Left lung (tissue), 14 donors: ENCODE measurements at places on chromosomes 6 and 20. TPM values are rescaled to one million over a fixed set of nuclear protein-coding genes. Genes with fewer than 3 reads are reported as not detected.

DNA sequence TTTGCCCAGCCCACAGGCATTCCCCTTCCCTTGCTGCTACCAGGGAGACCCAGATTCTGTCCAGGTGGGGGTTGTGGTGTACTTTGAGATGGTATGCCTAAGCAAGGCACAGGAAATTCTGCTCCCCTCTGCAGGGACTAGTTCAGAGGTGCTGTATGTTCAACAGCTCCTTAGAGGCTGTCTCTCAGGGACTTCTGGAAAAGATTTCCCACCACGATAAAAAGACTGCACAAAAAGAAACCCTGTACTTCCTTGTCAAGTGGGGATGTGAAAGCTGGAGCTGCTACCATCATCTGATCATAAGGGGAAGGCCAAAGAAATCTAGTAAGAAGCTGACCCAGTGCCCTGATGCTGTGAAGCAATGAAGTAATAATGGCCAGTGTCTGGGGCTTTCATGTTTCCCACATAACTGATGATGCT is 51.5 kb upstream of the SMIM29 start:
- H3K36me3 ChIP-seq = peaks cover 2% of the 10 kb centered on the region
- no peak overlapping the region for H3K4me3 ChIP-seq
- H3K27ac ChIP-seq = no peak overlapping the region
- DNase-seq = no peak

DNA sequence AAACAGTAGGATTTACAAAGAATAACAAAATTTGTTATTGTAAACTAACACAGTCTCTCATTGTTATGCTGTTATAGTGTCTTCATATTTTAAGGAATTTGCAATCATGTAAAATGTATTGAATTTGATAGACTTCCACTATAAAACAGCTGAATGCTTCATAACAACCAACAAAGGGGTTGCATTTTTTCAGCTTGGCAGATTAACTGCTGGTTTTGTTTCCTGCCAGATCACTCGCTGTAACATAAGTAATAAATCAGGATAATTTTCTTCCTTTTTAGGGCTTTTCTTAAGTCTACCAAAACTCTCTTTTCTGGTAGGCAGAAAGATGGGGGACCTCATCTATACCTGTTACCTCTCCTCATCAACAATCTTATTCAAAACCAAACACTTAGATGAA is 169.8 kb downstream of the SAMD5 start:
- no peak overlapping the region for H3K27ac ChIP-seq
- DNase-seq = no peak
- H3K36me3 ChIP-seq = no peaks in the 10 kb centered on the region

DNA sequence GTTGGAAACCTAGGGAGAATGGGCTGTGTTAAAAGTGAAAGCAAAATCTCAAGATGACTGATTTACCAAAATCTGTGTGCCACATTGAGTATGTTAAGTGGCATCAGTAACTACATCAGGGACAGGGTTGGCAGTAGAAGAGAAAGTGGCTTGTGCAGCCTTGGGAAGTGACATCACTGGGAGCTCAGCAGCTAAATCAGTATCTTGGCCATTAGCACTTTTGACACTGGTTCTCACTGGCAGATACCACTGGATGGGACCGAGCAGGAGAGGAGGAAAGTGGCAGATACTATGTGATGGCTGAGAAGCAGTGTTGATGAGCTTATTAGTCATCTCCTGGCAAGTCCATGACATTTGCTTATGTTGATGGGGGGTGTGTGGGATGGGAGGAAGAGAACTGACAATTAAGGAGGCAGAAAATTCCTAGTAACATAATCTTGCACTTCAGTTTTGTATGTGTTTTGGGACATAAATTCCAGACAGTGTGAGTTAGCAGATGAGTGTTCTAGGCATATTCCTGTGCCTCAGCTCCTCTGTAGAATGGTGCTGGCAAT is 322.2 kb downstream of the SOX4 start:
- H3K36me3 ChIP-seq = no peaks in the 10 kb centered on the region
- no peak for DNase-seq
- H3K27ac ChIP-seq = peak overlapping the region; percentile 39
- H3K4me3 ChIP-seq = no peak overlapping the region

- H3K27me3 ChIP-seq = peaks cover 14% of the 10 kb centered on the region
- DNase-seq = no peak
- H3K4me3 ChIP-seq = no peak overlapping the region
- no peaks in the 10 kb centered on the region for H3K36me3 ChIP-seq
Observed at GRCh38 chr6:158543606-158544185, 16.2 kb upstream of the TMEM181 start.

DNA sequence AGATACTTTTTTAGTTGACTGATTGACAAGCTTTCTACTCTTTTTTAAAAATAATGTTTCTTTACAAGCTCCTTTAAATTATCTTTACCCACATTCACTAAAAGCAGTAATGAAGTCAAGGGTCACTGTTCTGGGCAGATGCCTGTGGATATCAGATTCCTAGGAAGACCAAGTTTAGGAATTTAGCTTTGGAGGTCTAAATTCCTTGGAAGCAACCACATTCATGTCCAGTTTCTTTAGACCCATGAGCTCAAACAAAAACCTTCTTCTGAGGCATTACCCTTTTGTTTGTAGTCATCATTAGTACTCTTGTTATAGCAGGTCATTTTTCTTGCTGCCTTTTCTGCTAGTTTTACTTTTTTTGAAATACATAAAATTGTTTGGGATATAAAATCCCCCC is 462.9 kb upstream of the JAG1 start:
- no peaks in the 10 kb centered on the region for H3K4me1 ChIP-seq
- no peaks in the 10 kb centered on the region for H3K27me3 ChIP-seq
- DNase-seq = no peak
- H3K27ac ChIP-seq = no peak overlapping the region
- H3K36me3 ChIP-seq = no peaks in the 10 kb centered on the region

DNA sequence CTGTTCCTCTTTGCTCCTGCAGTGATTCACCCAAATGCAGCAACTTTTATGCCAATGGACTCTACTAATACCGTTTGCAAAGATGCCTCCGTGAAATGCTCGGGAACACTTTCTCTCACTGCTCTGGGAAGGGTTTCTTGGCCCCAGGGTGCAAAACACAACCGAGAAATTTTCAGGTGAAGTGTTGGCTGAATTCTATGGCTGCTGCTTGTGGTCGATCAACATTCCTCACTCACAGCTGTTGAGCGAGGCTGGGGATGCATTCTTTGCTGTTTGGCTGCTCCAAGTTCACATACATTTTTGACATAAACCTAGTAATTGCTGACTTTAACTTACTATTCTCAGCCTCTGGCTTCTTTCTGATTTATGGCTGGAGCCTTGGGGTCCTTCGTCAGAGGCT is 342.0 kb upstream of the CHD6 start:
- no peak for DNase-seq
- H3K27me3 ChIP-seq = no peaks in the 10 kb centered on the region
- no peaks in the 10 kb centered on the region for H3K36me3 ChIP-seq
- no peak overlapping the region for H3K27ac ChIP-seq

GRCh38 chr6:25007269-25007699 is 71.5 kb upstream of the RIPOR2 start:
- H3K36me3 ChIP-seq = no peaks in the 10 kb centered on the region
- H3K27ac ChIP-seq = peak overlapping the region; percentile 100
- peaks cover 11% of the 10 kb centered on the region for H3K4me1 ChIP-seq

GRCh38 chr6:11353921-11354389 is 121.5 kb upstream of the NEDD9 start:
- H3K4me3 ChIP-seq = no peak overlapping the region
- H3K36me3 ChIP-seq = no peaks in the 10 kb centered on the region
- no peaks in the 10 kb centered on the region for H3K4me1 ChIP-seq
- peak overlapping the region; percentile 72 for H3K27ac ChIP-seq
- no peaks in the 10 kb centered on the region for H3K27me3 ChIP-seq
- DNase-seq = no peak

DNA sequence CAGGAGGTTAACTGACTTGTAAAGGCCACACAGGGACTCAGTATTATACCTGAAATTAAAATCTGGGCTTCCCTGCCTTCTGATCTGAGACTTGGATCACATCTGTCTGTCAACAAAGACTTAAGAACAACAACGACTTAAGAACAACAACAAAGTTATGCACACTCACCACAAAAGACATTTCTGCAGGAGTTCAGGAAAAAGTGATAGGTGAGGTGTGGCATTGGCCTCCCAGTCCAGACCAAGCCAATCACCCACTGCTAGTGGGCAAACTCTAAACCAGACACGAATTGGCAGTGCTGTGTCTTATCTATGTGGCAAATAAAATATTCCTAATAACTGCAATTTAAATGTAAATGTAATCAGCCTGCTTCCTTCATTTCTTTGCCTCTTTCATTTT is 61.3 kb downstream of the PRDM1 start:
- no peaks in the 10 kb centered on the region for H3K4me1 ChIP-seq
- no peak for DNase-seq
- H3K4me3 ChIP-seq = no peak overlapping the region
- H3K27ac ChIP-seq = no peak overlapping the region
- H3K27me3 ChIP-seq = no peaks in the 10 kb centered on the region

DNA sequence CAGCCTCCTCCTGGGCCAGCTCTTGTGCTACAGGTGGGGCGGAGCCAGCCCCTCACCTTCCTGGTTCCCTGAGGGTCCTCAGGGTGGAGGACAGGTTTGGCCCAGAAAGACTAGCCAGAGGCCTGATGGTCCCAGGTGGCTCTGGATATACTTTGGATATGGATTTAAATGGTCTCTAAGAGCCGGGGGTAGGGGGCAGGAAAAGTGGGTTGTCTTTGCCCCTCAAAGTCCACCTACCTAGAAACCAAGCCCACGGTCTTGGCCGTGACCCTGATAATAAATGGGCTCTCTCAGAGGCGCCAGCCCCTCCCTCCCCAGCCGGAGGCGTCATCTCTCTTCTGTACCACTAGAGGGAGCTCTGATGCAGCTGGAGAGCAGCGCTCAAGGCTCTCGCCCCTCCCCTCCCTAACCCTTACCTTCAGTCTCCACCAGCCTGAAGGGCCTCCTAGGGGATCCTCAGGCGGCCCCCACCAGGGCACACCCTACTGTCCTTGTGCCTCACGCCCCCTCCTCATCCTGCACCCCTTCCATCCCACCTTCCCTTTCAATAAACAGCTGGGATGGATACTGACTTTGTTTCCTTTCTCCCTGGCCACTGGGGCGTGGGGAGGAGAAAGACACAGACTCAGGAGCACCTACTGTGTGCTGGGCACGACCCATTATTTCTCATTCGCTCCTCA is 7.5 kb downstream of the NRSN2 start:
- H3K27me3 ChIP-seq = no peaks in the 10 kb centered on the region
- H3K4me3 ChIP-seq = no peak overlapping the region
- no peak overlapping the region for H3K27ac ChIP-seq

- H3K27me3 ChIP-seq = peaks cover 99% of the 10 kb centered on the region
- H3K4me1 ChIP-seq = peaks cover 7% of the 10 kb centered on the region
- peak overlapping the region; percentile 66 for H3K27ac ChIP-seq
- H3K36me3 ChIP-seq = no peaks in the 10 kb centered on the region
- H3K4me3 ChIP-seq = peak overlapping the region; percentile 47
- no peak for DNase-seq
Observed at GRCh38 chr6:5997420-5997987, 9.2 kb downstream of the NRN1 start.

DNA sequence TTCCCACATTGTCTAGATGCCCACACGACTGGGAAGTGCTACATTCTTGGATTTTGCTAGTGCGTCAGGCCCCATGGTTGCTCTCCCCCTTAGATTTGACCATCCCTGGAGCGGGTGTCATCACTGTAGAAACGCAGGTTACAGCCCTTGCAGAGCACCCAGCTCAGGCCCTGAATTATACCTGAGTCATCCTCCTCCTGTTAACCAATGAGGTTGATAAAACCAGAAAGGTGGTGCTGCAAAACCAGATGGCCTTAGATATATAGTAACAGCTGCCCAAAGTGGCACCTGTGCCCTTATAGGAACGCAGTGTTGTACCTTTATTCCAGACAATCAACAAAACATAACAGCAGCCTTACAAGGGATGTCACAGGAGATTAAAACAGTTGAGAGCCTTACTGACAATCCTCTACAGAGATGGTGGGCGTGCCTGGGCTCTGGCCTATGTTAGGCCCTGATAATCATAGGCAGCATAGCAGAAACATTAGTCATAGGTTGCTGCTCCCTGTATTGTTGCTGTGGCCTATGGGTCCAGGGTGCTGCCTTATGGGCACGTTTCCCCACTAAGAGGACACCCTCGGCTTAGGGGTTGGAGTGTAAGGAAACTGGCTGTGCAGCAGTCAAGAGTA is 33.6 kb upstream of the HSF2 start:
- H3K4me3 ChIP-seq = no peak overlapping the region
- H3K27me3 ChIP-seq = no peaks in the 10 kb centered on the region
- H3K4me1 ChIP-seq = no peaks in the 10 kb centered on the region
- H3K27ac ChIP-seq = no peak overlapping the region
- no peak for DNase-seq

- peaks cover 11% of the 10 kb centered on the region for H3K27me3 ChIP-seq
- no peak overlapping the region for H3K4me3 ChIP-seq
- no peaks in the 10 kb centered on the region for H3K36me3 ChIP-seq
- no peaks in the 10 kb centered on the region for H3K4me1 ChIP-seq
- DNase-seq = no peak
- no peak overlapping the region for H3K27ac ChIP-seq
Observed at GRCh38 chr20:44011251-44011940, 96.7 kb downstream of the TOX2 start.

DNA sequence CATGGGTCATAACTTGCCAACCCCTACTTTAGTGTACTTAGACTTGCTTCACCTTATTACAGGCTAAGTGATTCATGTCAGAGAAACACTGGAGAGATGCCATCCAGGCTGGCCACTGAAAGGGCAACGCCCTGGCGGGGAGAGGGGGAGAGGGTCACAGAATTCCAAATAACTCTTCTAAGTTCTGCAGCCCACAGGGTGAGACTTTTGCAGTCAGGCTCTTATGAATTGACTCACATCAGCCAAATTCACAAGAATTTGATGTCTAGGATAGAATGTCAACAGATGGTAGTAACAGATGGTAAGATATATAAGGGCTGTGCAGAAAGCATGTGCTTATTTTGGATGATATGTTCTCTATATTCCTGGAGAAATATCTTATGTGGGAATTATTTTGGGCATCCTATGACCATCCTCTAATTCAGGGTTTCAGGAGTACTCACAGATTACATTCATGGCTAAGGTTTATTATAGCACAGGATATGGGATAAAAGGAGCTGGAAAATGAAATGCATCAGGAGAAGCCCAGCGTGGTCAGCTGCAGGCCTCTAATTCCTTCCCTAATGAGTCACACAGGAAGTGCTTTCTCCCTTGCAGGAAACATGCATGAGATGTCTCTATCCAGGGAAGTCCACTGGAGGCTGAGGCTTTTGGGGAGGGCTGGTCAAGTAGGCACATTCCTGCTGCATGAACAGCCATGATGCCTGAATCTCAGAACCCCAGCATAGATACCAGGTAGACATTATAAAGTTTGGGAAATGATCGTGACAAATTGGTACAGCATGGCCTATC is 58.7 kb upstream of the RIN2 start:
- no peaks in the 10 kb centered on the region for H3K27me3 ChIP-seq
- no peaks in the 10 kb centered on the region for H3K4me1 ChIP-seq
- no peak overlapping the region for H3K4me3 ChIP-seq
- H3K36me3 ChIP-seq = no peaks in the 10 kb centered on the region

Gene PNLDC1
- 0.18 TPM for total RNA-seq

Gene BPIFB4
- total RNA-seq = not detected

Gene ATP9A
- total RNA-seq = 15.3 TPM

Gene PDRG1
- total RNA-seq = 9.1 TPM

Gene ZNF311
- total RNA-seq = 1.8 TPM

Gene PPP1R3G
- total RNA-seq = 0.17 TPM

Gene TAGAP
- 15.1 TPM for total RNA-seq

Gene AAR2
- total RNA-seq = 23.4 TPM

Gene RHAG
- not detected for total RNA-seq

Gene NKX2-2
- not detected for total RNA-seq

Gene SIRPD
- 0.79 TPM for total RNA-seq

Gene LAMA5
- 267 TPM for total RNA-seq

Gene APOBEC2
- total RNA-seq = not detected
